ENCODE measurements at places on chromosomes 1 and 21.

DNA sequence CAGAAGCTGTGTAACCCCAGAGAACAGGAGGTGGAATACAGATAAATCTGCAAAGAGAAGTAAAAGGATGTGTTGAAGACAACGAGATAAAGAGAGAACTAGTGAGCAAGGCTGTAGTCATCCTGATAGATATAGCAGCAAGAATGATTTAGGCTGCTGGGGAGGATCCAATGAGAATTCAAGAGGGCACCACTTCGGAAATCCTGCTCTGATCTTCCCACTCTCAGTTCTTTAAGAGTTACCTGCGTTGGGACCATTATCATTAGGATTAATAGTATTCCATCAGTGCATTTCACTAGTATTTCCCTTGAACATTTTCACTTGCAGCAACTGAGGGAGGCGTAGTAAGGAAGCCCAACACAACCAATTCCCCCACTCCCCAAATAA is at the start of gene BRINP3:
Gene BRINP3, minus strand, starts transcription at position 103 of the 387 bp plus-strand sequence.
- DNase-seq: no peak

DNA sequence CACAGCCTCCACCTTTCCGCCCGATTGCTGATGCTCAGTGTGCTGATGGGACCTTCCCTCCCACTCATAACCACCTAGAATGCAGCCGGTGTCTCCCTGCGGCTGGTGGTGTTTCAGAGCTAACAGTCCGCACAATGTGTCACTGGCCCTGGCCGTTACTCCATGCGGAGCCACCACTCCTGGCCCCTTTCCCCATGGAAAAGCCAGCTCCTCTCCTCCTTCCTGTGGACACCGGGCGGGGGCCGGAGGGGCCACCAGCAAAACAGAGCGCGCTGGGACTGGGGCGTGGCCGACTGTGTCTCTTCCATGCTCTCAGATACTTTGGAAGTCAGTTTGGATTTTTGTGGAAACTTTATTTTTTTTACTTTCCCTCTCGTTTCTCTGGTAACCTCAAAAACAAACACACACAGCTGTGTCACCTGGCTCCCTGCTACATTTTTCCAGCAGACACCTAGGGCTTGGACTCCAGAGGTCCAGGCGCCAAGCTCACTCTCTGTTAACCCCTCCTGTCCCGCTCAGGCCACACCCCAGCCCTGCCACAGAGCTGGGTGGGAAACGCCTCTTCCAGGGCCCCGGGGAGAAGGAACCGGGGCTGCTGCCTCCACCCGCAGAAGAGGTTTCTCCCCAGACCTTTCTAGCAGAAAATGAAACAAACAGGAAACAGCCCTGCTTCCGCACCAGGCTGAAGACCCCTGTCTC is 32.5 kb upstream of the COL6A2 start:
- no peak for DNase-seq

GRCh38 chr1:42913426-42914091 is 45.1 kb downstream of the SLC2A1 start:
- no peak for DNase-seq

DNA sequence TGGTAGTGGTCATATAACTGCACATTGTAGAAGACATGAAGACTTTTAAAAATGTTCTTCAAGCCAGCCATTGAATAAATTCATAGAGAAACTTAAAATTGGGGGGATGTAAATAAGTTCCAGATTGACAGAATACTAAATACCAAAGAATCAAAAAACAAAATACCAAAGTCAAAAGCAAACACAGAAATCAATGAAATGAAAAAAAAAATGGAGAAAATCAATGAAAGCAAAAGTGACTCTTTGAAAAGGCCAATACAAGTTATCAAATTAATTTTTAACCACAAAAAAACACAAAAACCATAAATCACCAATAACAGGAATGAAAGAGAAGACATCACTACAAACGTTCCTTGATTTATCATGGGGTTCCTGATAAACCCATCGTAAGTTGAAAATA is 25.6 kb downstream of the LPGAT1 start:
- no peak for DNase-seq

DNA sequence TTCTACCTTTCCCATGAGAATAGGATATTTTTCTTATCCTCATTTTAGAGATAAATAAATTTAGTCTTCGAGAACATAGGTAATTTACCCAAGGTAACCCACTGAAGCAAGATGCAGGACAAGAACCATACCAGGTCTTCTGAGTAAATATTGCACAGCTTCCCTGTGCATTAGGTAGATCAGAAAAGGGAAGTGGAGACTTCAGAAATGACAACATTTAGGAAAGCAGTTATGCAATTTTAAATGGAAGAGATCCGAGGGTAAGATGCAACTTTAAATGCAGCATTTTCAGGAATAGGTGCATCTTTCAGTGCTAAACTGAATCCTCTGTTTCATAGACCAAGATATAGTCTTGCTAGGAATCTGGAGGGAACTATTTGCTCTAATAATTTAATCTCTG is 206.4 kb upstream of the SGIP1 start:
- DNase-seq: no peak

- DNase-seq: no peak
Observed at GRCh38 chr1:201454608-201455007, 14.4 kb downstream of the PHLDA3 start.

DNA sequence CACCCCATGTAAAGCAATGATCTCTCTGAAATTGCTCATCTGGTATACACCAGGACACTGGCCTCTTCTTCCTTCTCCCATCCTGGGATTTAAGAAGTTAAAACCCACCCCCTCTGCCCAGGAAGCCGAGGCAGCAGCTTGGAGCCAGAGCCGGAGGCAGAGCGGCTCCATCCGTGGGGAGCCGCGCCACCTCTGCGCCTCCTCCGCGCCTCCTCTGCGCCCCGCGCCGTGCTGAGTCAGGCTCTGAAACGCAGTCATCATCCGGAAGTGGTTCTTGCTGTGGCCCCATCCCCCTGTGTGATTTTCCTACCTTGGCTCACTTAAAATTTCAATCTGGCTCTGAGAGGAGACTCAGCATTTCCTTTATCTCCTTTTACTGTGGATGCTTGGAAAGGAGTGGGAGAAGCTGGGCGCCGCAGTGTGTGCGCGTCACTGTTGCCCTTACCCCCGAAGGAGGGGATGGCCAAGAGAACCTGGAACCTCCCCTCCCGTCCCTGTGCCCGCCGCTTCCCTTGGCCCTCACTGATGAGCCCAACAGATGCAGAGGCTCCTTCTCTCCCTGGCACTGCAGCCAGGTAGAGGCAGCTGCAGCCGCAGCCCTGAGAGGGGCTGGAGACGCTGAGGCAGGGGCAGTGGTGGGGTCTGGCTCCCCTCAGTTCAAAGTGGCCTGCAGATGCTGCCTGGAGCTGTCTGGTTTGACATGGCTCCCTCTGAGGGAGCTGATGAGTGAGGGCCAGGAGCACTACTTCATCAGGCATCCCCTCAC is 15.3 kb upstream of the NPHP4 start:
- peak; percentile 51 for DNase-seq

- no peak for DNase-seq
Observed at GRCh38 chr1:207826557-207827487, 75.0 kb downstream of the CD46 start.

DNA sequence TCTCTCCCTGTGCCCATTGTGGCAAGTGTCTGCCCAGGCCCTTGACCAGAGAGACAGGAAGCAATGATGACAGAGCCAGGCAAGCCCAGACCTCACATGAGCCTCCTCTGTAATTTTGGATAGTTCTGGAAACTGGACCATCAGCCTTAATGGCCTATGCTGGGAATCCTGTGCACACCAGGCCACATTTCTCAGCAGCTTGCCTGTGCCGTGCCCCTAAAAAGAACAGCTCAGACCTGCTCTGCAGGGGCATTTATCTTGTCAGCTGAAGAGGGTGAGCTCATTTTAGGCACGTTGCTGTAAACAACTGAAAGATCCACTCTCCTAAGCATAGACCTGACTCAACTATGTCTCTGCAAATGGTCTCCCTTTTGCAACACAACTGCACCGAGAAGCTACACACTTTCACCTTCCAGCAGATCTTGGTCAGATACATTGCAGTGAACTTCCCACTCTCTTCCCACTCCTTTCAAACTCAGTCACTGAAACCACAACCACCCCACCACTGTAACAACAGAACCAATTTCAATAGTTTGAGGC is 53.5 kb upstream of the BACH1 start:
- no peak for DNase-seq

DNA sequence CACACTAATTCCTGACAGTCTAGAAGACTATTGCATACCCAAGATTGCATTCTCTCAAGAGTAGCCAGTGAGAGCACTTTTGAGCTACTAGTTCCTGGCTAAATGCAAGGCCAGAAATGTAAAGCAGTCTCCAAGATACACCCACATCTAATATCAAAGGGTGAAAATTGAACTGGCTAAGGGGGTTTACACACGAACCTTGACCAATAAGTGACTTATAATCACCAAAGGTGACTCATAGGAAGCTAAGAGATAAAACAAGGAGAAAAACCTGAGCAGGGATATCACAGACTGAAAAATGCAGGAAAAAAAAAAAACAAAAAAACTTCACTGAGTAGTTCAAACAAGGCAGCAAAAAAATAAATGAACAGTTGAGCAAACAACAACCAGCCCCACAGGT is 172.2 kb upstream of the RRP15 start:
- DNase-seq: no peak

GRCh38 chr1:59707178-59707791 is 107.5 kb upstream of the HOOK1 start:
- no peak for DNase-seq

All from dorsolateral prefrontal cortex (tissue), 122 donors.